ENCODE measurements at places on chromosomes 5 and 9. TPM values are rescaled to one million over a fixed set of nuclear protein-coding genes. Genes with fewer than 3 reads are reported as not detected.

FCN2 gene
- not detected for total RNA-seq

GDA gene
- 0.91 TPM for total RNA-seq

SPATA31A3 gene
- total RNA-seq = not detected

- no peak for DNase-seq
These were observed 7.8 kb downstream of the LCN9 start for GRCh38 chr9:135670721-135671590.

GRCh38 chr5:3905521-3905920, 309.9 kb downstream of the IRX1 start:
- no peak for DNase-seq

DNA sequence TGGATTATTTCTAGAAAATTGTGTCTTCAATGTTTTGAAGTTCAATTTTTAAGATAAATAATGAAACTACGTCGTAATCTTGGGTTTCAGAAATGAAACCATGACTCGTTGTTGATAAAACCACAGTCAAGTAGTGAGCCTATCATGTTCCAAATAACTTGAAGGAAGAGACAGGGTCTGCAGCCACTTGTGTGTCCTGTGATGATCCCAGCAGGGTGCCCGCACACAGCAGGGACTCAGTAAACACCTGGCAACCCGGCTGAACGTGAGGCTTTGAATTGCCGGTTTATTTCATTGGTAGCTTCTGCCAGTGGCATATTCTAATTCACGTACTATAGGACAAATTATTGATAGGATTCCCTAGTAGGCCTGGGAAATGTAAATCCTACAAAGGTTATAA, 679.6 kb downstream of the IRX1 start:
- DNase-seq = no peak

DNA sequence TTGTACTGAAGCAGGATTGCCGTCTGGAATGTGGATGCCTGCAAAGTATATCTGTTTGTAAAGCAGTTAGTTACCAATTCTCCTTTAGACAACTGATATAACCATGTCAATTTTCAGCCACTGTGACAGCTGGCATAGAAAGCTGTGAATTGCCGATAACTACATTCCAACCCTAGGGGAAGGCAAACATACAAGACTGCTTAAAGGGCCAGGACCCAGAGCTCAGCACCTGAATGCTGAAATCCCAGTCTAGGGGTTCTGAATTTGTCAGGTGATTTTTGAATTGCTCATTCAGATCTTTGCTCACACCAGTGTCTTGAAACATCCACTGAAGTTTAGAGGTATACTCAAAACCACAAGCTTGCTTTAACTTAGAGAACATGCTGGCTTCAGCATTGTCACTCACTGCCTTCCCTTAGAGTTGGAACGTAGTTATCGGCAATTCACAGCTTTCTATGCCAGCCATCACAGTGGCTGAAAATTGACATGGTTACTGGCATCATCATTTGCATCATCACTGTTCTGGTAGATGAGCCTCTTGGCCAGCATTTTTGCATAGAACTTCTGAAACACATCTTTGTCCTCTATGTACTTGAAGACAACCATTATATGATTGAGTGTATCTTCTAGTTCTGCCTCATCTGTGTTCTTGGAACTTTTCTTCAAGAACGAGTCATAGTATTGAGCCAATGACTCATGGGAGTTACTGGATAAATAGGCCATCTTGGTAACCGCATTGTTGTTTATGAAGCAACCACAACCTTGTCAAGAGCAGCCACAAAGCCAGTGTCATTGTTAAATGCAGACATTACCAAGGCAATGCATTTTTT, 82.1 kb downstream of the CCDC192 start:
- DNase-seq = no peak

DNA sequence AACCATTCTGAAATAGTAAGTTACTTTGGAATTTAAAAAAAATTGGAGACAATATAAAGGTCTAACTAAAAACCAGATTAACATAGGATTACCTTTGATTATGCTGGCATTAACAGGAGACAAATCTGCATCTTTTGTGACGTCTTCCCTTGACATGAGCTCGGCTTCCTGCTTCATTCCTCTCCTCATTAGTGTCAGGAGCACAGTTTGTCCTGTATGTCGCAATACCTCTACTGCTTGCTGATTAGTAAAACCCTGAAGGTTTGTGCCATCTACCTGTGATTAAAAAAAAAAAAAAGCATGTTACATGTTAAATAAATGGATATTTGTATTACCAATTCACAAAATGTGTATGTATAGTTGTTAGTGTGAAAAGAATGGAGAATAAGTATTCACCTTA, 73.7 kb downstream of the MPDZ start:
- DNase-seq = no peak

DNA sequence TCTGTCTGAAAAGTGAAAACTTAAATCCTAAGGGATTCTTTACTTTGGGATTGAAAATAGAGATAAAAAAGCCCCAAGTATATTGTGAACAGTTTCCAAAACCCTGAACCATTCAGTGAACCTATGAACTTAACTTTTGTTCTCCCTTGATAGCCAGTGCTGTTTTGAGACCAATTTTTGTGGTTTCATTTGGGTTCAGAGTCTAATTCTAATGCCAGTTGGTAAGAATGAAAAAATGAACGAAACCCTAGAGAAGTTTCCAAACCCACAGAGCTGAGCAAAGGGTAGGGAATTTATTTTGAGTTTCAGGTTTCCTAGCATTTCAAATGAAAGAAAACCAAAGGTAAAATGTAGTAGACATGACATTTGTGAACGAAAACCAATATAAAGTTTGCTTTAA, 1366.8 kb downstream of the EFNA5 start:
- DNase-seq = no peak

- DNase-seq = no peak
These were observed 309.8 kb downstream of the NFIB start for GRCh38 chr9:14004110-14004509.

- DNase-seq = no peak
These were observed 195.8 kb upstream of the FBXL7 start for GRCh38 chr5:15304066-15304731.

DNA sequence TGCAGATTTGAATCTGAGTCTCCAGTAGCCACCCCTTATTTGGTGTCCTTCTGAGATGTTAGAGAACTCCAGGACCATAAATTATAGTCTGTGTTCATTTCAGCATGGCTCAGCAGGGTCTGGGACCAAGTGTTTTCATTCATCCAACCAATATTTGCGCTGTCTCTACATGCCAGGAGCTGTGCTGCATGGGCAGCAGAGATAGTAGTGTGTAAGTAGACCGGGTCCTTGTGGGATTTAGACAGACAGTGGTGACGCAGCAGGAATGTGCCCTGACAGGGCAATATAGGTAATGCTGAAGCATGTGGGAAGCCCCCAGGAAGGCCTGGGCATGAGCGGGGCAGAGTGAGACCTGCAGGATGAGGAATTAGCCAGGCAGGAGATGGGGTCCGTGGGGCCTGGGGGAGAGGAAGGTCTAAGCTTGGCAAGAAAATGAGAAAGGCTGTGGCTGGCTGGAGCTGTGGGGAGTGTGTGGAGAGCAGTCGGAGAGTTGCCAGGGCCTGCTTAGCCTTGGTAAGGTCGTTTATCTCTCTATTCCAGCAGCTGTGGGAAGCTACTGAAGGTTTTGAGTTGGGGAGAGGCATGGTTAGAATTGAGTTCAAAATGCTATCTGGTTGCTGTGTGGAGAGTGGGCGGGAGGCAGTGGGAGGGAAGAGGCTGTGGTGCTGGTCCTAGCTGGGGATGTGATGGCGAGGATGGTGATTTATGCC, 16.8 kb downstream of the STXBP1 start:
- DNase-seq = no peak

All from cerebellum (tissue), 4 donors.